H9 (cell line): ENCODE measurements at places on chromosomes 16 and 17.

- DNase-seq, result no peak
Measured at GRCh38 chr17:41029633-41030245, at the start of gene KRTAP1-4. KRTAP1-4 (minus strand) TSS chr17:41030195; CDS start chr17:41030078, 117 bp downstream.

- DNase-seq, result no peak
Measured at GRCh38 chr17:7285679-7286078, 4.2 kb downstream of the SLC2A4 start.

GRCh38 chr16:85173146-85173980 lies 61.1 kb upstream of the CIBAR2 start:
- DNase-seq, result no peak

DNA sequence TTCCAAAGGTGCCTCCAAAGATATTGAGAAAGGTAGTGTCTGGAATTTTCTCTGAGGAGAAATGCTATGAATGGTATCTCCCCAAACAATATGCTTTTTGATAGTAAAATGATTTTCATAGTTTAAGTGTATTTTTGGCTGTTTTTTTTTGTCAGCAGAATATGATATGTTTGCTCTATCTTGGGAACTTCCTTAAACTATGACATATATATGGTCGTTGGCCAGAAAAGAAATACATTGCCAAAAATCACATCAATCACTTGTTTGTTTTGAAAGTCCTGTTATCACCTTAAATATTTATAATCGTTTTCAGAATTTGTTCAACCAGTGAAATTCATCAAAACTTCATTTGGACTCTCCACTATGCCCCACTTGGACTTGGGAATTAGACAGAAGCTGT lies 816.9 kb downstream of the CDH11 start:
- no peak for DNase-seq

- DNase-seq, result no peak
Measured at GRCh38 chr17:46968224-46968834, 10.7 kb downstream of the RPRML start.

GRCh38 chr16:20001856-20002707 lies 71.6 kb downstream of the GPR139 start:
- no peak for DNase-seq

DNA sequence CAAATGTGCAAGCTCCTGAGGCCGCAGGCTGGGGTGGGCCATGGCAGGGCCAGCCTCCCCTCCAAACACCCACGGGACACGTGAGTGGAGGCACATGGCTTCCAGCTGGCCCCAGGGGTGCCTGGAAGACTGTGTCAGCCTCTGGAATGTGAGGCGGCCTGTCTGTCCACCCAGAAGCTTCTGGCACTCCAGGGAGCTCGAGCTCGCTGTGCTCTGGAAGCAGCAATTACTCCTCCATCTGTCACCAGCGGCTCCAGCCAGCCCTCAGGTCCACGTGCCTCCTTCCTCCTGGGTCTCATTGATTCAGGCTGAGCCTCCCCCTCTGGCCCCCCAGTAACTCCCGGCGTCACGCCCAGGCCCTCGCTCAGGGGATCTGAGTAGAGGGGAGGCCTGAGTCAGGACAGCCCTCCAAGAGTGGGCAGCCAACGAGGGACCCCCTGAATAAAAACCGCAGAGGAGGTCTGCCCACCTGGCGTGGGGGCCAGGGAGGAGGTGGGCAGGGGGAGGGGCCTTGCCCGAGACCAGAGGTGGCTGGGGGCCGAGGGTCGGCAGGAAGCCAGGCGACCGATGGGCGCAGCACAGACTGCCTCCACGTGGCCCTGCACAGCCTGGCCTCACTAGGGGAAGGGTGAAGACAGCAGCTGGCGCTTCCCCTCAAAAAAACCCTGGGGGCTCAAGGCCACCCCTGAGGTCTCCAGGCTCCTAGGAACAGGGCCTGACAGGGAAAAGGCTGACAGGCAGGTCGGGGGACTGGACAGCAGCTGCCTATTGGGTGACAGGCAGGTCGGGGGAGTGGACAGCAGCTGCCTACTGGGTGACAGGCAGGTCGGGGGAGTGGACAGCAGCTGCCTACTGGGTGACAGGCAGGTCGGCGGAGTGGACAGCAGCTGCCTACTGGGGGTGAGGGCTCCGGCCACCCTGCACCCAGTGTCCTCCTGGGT lies 11.9 kb downstream of the PIEZO1 start:
- DNase-seq, result no peak

DNA sequence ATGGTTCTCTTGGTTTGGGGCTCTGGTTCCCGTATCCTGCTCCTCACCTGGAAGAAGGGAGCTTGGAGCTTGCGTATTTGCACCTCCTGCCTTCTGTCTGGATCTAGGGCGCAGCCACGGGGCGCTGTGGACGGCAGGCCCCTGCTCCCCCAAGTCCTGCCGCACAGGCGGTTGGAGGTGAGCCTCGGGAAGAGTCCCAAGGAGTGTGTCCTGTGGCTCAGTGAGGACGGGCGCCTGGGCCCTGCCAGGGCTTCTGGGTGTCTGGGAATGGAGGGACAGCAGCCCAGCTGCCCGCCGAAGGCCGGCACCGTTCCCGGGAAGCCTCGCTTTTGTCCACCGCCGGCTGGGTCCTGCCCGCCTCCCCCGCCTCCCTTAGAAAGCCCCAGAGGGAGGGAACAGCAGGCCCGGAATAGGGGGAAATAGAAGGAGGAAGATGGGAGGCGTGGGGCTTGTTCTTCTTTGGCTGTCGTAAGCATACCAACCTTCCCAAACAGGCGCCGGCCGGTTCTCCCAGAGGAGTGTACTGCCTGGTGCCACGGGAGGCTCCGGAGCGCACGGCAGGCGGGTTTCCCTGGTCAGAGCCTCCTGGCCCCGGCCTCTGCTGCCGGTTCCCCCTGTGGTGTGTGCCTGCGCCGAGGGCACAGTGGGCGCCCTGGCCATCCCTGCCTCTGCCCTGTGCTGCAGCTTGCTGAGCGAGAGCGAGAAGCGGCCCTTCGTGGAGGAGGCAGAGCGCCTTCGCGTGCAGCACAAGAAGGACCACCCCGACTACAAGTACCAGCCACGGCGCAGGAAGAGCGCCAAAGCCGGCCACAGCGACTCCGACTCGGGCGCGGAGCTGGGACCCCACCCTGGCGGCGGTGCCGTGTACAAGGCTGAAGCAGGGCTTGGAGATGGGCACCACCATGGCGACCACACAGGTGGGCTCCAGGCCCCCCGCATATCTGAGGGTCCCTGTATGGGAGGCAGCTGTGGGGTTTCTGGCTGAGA lies 1.8 kb downstream of the SOX8 start:
- DNase-seq, result no peak

GRCh38 chr17:36750316-36750885 lies 149.0 kb downstream of the MRM1 start:
- no peak for DNase-seq

- no peak for DNase-seq
Measured at GRCh38 chr17:72287586-72287985, 166.8 kb downstream of the SOX9 start.

DNA sequence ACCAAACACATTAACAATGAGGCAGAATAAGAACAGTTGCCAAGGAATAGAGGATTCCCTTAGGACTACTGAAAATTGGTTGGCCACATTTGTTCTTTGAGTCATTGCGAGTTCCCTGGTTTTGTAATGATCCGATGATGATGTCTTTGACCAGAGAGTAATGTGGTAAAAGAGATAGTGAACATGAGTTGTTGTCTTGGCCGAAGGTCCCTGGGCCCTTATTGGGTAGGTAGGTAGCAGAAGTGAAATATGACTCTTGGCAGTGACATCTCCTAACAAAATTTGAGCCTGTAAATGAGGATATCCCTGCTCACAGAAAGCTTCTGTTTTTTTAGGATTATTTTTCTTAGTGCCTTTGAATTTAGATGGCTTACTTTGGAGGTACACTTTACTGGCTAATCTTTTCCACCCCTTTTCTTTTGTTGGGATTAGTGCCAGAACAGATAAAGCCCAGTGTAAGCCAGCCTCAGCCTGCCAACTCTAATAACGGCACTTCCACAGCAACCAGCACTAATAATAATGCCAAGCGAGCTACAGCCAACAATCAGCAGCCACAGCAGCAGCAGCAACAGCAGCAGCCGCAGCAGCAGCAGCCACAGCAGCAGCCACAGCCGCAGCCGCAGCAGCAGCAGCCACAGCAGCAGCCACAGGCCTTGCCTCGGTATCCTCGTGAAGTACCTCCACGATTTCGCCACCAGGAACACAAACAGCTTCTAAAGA lies 47.2 kb downstream of the TNRC6A start:
- no peak for DNase-seq
